Pancreas (tissue), 10 donors: ENCODE measurements at places on chromosomes 12 and 14. TPM values are rescaled to one million over a fixed set of nuclear protein-coding genes. Genes with fewer than 3 reads are reported as not detected.

DNA sequence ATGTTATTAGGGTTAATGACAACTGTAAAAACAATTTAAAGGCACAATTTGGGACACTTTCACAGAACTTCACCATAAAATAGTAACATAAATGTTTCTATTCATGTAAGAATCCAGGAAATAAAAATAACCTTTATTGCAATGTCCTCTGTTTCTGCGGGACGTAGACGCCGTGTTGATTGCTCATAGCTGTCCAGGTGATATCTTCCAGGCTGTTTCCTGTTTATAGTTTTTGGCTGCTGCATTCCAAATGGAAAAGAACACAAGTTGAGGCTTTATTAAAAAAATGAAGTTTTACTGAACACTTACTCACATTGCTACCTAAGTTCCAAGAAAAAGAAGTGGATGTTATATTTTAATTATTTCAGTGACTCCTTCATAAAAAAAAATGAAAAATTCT, 58.6 kb downstream of the ABCC9 start:
- no peak overlapping the region for H3K27ac ChIP-seq
- H3K36me3 ChIP-seq = no peaks in the 10 kb centered on the region
- DNase-seq = no peak
- H3K4me3 ChIP-seq = no peak overlapping the region
- H3K27me3 ChIP-seq = no peaks in the 10 kb centered on the region
- H3K4me1 ChIP-seq = no peaks in the 10 kb centered on the region

- no peaks in the 10 kb centered on the region for H3K36me3 ChIP-seq
- DNase-seq = no peak
- H3K27me3 ChIP-seq = no peaks in the 10 kb centered on the region
- no peak overlapping the region for H3K27ac ChIP-seq
- H3K4me3 ChIP-seq = no peak overlapping the region
- H3K4me1 ChIP-seq = peaks cover 9% of the 10 kb centered on the region
Measured at GRCh38 chr12:65822732-65823512, 1.4 kb upstream of the HMGA2 start.

Gene SYNE3
- total RNA-seq = 2.4 TPM

Gene TMEM19
- total RNA-seq = 6.9 TPM
